ENCODE measurements at places on chromosomes 6 and 20.

GRCh38 chr6:31586599-31587281 is 663 bp downstream of the LST1 start:
- DNase-seq = no peak

- DNase-seq = no peak
Measured at GRCh38 chr6:24854077-24854666, 55.5 kb upstream of the ARMH2 start.

DNA sequence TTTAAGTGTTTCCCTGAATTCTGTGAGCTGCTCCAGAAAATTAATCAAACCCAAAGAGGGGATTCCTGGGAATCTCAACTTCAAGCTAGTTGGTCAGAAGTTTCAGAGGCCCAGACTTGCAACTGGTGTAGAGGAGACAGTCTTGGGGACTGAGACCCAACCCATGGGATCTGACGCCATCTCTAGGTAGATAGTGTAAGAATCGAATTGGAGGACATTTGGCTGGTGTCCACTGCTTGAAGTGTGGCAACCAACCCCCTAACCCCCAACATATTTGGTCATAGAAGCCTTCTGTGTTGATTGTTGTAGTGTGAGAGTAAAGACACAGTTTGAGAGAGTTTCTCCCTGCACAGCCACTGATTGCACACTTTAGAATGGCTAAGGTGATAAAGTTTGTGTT is 103.5 kb upstream of the CARMIL1 start:
- no peak for DNase-seq

GRCh38 chr6:100899202-100899601 is 18.1 kb upstream of the ASCC3 start:
- no peak for DNase-seq

- DNase-seq = peak; percentile 62
Measured at GRCh38 chr20:35232575-35232974, 6.1 kb downstream of the MMP24 start.

DNA sequence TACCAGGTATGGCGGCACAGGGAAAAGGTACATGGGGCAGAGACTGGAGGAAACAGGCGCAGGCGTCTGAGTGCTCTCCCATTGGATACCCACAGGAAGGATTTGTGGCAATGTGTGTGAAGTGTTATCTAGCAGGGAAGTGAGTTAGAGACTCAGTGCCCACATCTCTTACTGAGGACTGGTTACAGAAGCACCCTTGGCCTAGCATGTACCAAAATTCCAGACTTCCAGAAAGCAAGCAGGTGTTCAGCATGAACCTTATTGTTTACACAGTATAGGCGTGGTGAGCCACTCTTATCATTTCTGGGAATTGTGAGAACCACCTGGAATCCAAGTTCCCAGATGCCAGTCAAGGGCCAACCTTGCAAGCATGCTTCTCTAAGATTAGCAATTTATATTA is 14.2 kb downstream of the MANBAL start:
- DNase-seq = no peak

DNA sequence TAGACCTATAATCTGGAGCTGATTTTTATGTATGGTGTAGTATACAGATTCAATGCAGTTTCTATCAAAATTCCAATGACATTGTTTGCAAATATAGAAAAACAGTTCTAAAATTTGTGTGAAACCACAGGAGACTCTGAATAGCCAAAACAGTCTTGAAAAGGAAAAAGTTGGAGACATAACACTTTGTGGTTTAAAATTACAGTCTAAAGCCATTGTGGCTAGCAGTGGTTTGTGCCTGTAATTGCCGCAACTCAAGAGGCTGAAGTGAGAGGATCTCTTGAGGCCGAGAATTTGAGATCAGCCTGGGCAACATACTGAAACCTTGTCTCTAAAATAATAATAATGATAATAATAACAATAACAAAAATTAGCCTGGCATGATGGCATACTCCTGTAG is 213.7 kb downstream of the CDKAL1 start:
- no peak for DNase-seq

GRCh38 chr6:151916075-151916474 is 108.6 kb downstream of the ESR1 start:
- no peak for DNase-seq

- DNase-seq = peak; percentile 75
Measured at GRCh38 chr6:52574709-52575501, 2.0 kb downstream of the TRAM2 start.

DNA sequence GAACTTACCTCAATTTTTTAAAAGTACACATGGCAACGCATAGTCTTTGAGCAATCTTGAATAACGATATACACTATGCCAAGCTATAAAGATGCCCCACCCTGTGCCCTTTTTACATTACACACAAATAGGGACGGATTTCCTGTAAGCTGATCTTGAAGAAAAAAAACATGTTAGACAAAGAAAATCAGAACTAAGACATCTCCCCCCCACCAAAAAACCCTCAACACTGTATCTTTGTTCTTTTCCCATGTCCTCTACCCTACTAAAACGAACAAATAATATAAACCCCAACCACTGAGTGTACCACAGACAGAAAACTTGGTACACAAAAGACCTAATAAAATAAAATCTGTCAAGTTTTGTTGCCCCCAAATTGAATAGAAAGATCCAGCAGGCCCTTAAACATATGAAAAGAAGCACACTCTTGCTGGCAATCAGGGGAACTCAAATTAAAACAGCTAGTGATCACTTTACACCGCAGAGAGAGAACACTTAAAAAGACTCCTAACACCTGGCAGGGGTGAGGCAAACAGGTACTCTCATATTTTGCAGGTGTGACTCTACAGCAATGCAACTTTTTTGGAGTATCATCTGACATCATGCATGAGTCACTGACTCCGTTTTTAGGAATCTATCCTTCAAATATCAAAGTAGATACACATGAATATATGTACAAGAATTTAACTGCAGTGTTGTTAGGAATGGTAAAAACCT is 29.6 kb downstream of the BACH2 start:
- DNase-seq = no peak

DNA sequence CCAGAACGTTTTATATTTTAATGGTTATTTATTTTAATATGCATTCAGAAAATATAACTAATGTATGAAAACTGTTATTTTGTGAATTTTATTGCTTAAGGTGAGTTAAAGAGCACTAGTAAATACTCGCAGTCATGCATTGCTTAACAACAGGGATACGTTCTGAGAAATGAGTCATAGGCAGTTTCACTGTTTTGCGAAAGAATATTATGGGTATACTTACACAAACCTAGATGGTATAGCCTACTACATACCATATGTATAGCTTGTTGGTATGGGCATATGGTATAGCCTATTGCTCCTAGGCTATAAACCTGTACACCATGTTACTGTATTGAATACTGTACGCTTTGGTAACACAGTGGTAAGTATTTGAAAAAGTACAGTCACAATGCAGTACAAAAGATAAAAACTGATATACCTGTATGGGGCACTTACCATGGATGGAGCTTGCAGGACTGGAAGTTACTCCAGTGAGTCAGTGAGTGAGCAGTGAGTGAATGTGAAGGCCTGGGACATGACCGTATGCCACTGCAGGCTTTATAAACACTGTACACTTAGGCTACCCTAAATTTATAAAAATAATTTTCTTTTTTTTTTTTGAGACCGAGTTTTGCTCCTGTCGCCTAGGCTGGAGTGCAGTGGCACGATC is 38.5 kb downstream of the ARFGEF2 start:
- DNase-seq = no peak

DNA sequence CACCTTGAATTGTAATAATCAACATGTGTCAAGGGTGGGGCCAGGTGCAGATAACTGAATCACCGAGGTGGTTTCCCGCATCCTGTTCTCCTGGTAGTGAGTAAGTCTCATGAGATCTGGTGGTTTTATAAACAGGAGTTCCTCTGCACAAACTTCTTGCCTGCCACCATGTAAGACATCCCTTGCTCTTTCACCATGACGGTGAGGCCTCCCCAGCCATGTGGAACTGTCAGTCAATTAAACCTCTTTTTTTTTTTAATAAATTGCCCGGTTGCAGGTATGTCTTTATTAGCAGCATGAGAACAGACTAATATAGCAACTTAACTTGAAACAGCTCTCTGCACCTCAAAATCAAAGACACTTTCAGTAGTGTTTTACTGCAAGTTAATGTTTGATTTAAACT is 121.6 kb downstream of the OGFRL1 start:
- DNase-seq = no peak

GRCh38 chr6:9173229-9173628 is 737.9 kb upstream of the SLC35B3 start:
- no peak for DNase-seq

DNA sequence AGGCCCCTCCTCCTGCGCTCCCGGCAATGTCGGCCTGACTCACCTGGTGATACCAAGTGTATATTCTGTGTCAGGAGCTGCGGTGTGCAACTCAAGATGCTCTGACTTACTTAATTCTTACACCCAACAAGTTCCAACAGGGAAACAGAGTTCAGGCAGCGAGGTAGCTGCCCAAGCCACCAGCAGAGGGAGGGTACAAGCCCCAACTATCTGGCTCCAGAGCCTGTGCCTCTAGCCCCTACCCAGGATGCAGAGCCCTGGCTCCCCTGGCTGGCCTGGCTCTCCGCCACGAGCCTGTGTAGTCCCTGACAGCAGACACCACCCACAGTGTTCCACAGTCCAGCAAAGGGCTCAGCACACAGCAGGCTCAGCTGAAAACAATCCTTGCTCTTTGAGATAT is 34.9 kb downstream of the C20orf203 start:
- DNase-seq = no peak

DNA sequence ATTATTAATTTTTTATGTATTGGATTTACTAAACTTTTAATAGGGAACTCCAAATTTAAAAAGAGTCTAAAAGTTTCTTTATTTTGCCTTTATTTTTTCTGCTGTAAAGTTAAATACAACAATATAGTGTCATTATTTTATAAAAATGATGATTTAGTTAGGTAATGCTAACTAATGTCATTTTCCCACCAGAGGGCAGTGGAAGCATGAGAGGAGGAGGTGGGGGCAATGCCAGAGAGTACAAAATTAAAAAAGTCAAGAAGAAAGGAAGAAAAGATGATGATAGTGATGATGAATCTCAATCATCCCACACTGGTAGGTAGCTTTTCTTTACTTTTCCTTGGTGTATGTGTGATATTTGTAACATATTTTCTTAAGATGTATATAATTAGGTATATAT is 20.2 kb upstream of the FHL5 start:
- DNase-seq = no peak

GRCh38 chr20:11159728-11160127 is 485.9 kb upstream of the JAG1 start:
- DNase-seq = peak; percentile 30

GRCh38 chr20:1154691-1155090 is 30.1 kb downstream of the TMEM74B start:
- no peak for DNase-seq

DNA sequence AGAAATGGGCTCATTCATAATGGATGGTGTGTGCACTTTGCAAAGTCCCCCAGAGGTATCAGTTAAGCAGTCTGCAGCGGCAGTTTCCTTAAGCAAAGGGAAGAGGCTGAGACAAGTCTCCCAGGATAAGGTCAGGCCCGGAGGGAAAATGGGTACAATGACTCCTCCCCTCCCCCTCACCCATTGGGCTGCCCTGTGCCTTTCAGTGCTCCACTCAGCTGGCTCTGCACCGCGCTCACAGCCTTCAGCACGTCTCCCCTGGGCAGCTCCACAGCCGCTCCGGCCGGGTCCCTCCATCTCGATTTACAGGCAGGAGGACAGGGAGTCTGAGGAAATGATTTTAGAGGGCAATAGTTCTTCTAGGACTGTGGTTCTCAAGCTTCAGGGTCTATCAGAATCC is 264.8 kb downstream of the LRFN2 start:
- DNase-seq = no peak

DNA sequence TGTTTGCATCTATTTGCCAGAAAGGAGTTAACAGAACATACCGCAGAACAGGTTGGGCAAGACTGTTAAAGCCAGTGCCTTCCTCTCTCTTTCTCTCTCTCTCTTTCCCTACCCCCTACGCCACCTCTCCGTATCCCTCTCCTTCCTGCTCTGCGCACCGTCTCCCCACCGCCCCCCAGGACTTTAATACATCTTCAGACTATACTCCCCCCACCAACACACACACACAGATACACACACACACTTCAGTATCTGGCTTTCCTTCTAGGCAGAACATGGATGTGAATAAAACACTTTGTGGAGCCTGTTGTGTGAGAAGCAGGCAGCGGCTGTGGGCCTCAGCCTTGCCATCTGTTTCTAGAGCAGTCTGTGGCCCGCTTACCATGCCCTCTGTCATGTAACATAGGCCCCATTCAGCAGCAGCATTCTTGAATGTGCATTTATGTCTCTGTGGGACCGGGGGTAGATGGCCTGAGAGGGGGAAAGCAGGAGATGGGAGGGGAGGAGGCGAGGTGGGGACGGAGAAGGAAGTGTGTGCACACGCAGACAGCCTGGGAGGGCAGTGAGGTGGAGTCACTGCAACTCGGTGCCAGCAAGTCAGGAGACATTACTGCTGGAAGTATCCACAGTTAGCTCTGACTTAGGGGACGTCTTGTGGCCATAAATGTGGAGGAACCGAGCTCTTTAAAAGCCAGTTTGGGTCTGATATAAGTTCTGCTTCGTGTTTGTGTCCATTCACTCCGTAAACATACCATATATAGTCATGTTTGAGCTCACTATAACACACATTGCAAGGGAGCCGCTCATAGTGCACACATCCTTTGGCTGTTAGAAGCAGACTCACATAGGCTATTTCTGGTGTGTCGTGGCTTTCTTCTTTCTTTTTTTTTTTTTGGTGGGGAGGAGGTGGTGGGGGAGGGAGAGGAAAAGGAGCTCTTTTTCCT is 38.4 kb downstream of the RREB1 start:
- peak; percentile 62 for DNase-seq

- DNase-seq = peak; percentile 93
Measured at GRCh38 chr6:32940656-32941213, at the start of gene HLA-DMB. Gene HLA-DMB, minus strand, starts transcription at chr6:32941028. Its CDS starts 221 bp downstream, at chr6:32940807.

- DNase-seq = no peak
Measured at GRCh38 chr6:85865420-85866369, 223.0 kb upstream of the SYNCRIP start.

GRCh38 chr20:3273371-3273770 is 34.4 kb upstream of the SLC4A11 start:
- no peak for DNase-seq

DNA sequence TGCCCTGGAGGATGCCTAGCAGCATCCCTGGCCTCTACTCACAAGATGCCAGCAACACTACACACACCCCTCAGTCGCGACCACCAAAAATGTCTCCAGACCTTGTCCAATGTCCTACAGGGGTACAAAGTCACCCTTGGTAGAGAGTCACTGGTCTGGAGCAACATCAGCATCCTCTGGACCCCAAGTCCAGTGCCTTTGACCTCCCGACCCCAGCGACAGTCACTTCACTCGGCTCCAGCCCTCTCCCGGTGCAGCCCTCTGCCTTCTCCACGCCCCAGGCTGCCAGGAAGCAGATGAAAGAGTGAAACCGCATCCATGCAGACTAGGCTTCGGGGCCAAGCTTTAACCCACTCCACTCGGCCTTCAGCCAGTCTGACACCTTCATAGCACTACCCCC is 92.0 kb upstream of the SRSF6 start:
- no peak for DNase-seq

GRCh38 chr20:35091816-35092523 is 637 bp downstream of the TRPC4AP start:
- DNase-seq = peak; percentile 7

GRCh38 chr20:62881662-62882395 is 20.2 kb upstream of the TCFL5 start:
- no peak for DNase-seq

- DNase-seq = no peak
Measured at GRCh38 chr6:68343901-68344300, 291.2 kb upstream of the ADGRB3 start.

GRCh38 chr20:12823734-12824133 is 185.0 kb upstream of the SPTLC3 start:
- DNase-seq = no peak

Data from AG08395 (cell line).